GM23248 (cell line): ENCODE measurements at places on chromosomes 11 and 22. TPM values are rescaled to one million over a fixed set of nuclear protein-coding genes. Genes with fewer than 3 reads are reported as not detected.
A peak's percentile ranks its signal among the peaks of the same experiment; 100 is the strongest.

GRCh38 chr11:1776944-1777715 lies 13.4 kb upstream of the CTSD start:
- no peak for DNase-seq
- peaks cover 6% of the 10 kb centered on the region for H3K4me1 ChIP-seq
- H3K27me3 ChIP-seq = no peaks in the 10 kb centered on the region
- no peaks in the 10 kb centered on the region for H3K36me3 ChIP-seq
- H3K4me3 ChIP-seq = no peak overlapping the region
- H3K27ac ChIP-seq = no peak overlapping the region

DNA sequence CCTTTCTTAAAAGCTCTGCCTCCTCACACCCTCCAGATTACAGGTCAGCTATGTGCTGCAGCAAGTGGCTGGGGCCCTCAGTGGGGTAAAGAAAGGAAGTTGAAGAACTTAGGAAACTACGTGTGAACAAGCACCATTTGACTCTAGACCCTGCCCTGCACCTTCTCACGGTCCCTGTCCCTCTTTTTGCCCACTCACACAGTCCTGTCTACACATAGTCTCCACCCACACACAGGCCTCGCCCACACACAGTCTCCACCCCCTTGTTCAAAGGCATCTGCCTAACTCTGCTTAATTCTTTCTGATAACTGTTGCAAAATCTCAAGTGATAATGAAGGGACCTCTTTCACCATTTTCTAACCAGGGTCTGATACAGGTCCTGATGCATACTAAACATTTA lies 59.0 kb downstream of the TMPRSS5 start:
- no peak overlapping the region for H3K4me3 ChIP-seq
- no peaks in the 10 kb centered on the region for H3K36me3 ChIP-seq
- H3K4me1 ChIP-seq = no peaks in the 10 kb centered on the region
- H3K27ac ChIP-seq = no peak overlapping the region

GRCh38 chr11:70739811-70740487 lies 341.6 kb downstream of the CTTN start:
- no peak overlapping the region for H3K4me3 ChIP-seq
- no peak overlapping the region for H3K27ac ChIP-seq
- no peaks in the 10 kb centered on the region for H3K36me3 ChIP-seq
- no peaks in the 10 kb centered on the region for H3K4me1 ChIP-seq
- no peaks in the 10 kb centered on the region for H3K27me3 ChIP-seq

DNA sequence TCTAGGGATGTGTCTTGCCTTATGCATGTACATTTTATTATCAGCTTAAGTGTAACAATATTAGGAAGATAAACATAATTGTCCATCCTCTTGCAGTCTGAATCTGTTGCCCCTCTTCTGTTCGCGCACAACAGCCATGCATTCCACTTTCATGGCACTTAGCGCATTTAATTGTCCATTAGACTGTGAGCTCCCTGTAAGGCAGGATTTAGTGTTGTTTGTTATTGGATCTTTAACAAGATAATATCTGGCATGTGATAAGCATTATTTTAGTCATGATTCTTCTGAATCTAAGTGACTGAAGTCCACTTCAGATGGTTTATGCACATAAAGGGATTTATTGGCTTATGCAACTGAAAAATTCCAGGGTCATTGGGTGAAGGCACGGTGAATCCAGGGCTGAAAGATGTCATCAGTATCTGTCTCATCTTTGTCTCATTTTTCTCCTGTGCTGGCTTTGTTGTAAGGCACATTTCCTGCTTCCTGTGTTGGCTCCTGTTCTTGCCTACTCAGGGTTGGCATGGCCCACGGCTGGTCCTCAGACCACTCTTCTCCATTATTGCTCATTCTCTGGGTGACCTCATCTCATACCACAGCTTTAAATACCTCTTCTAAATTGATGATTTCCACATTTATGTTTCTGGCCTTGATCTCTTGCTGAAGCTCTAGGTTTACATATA lies 37.6 kb downstream of the ATXN10 start:
- peak; percentile 92 for DNase-seq
- no peak overlapping the region for H3K4me3 ChIP-seq

DNA sequence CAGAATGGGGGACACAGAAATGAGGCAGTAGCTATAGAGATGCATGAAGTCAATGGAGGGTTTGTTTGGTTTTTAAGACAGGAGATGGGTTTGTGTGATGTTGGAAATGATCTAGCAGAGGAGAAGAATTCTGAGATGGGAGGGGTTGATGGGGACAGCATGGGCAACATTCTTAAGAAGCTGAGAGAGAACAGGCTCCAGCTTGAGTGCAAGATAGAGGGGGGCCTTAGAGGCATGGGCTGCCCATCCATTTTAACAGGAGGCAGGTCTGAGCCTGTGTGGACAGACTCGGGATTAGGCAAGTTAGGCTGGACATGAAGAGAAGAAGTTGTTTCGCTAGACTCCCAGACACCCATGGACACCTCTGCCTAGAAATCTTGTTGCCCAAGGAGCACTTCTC lies 37.9 kb upstream of the NRIP3 start:
- DNase-seq = no peak
- no peak overlapping the region for H3K4me3 ChIP-seq
- H3K27me3 ChIP-seq = no peaks in the 10 kb centered on the region

- no peak overlapping the region for H3K27ac ChIP-seq
- no peak for DNase-seq
- H3K4me3 ChIP-seq = no peak overlapping the region
- no peaks in the 10 kb centered on the region for H3K27me3 ChIP-seq
Observed at GRCh38 chr11:99683933-99684332, 663.2 kb downstream of the CNTN5 start.

- no peak overlapping the region for H3K4me3 ChIP-seq
- no peak overlapping the region for H3K27ac ChIP-seq
- H3K4me1 ChIP-seq = peaks cover 4% of the 10 kb centered on the region
- no peaks in the 10 kb centered on the region for H3K27me3 ChIP-seq
- no peaks in the 10 kb centered on the region for H3K36me3 ChIP-seq
Observed at GRCh38 chr11:131737357-131737756, 366.9 kb downstream of the NTM start.

Gene NAV2
- 11.9 and 12.0 TPM in 2 replicates for total RNA-seq

DNA sequence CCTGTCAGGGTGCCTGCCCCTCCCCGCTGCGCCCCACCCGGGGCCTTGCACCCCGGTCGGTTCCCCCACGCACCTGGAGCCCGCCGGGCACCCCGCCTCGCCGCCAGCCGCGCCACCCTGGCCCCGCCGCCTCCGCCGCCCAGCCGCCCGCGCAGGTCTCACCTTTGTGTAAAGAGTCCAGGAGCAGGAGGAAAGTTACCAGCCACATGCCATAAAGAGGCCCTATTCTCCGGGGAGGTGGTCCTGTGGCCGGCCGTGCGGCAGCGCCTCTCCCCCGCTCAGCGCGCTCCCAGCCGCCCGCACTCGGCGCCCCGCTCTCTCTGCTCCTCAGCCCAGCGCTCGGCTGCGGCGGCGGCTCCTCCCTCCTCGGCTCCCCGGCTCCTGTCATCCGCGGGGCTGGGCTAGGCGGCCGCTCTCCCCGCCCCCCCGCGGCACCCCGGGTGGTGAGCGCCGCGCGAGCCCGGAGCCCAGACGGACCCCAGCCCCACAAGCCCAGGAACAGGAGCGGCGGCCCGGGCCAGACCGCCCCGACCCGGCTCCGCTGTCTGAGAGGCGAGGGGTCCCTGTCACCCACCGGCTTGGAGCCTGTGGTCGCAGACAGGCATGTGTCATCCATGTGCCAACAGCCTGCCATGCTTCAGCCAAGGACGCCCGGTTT lies at the start of gene DSCAML1:
Gene DSCAML1, minus strand, starts transcription at position 345 of the 658 bp plus-strand sequence. Its CDS starts 137 bp downstream, at position 208.
- no peak within 1 kb of the TSS for H3K27ac ChIP-seq
- H3K27me3 ChIP-seq = peaks cover 60% of the 10 kb centered on the region
- H3K4me3 ChIP-seq = no peak within 1 kb of the TSS
- DNase-seq = peak; percentile 16
- no peaks in the 10 kb centered on the region for H3K36me3 ChIP-seq
- no peaks in the 10 kb centered on the region for H3K4me1 ChIP-seq

DNA sequence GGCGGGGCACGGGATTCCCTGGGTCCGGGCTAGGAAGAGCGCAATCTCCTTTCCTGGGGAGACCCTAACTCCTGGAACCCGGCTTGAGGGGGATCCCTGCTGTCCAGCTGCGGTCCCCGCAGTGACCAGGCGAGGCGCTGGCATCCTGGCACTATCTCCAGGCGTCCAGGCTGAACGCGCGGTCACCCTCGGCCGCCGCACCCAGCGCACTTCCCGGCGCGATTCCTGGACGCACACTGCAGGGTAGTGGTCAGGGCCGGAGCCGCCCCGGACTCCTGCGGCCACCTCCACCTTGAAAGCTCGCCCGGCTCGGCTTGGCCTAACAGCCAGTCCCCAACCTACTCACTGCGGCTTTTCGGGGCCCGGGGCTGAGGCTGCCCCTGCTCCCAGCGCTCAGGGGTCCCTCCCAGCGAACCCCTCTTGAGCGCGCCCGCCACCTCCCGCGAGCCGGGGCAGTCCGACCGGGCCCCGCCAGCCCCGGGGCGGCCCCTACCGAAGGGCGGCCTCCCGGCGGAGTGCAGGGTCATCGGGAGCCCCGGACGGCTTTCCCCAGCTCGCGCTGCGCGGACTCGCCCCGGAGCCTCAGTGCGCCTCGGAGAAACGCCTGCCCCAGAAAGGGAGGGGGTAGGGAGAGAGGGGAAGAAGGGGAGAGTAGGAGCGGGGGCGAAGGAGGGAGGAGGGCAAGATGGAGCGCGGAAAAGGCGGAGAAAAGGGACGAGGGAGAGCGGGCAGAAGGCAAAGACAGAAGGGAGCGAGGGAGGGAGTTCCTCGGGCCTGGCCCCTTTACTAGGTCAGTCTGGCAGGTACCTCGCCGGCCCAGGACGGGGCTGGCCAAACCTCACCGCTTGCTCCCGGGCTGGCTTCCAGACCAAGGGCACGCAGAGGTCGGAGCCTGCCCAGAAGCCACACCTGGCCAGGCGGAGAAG lies 1.0 kb downstream of the POU2AF3 start:
- peak overlapping the region; percentile 68 for H3K4me3 ChIP-seq
- H3K36me3 ChIP-seq = no peaks in the 10 kb centered on the region
- H3K27ac ChIP-seq = no peak overlapping the region
- H3K27me3 ChIP-seq = peaks cover 10% of the 10 kb centered on the region; the same call in 1 of the 2 replicates
- peak; percentile 71 for DNase-seq

Gene KCNE3
- total RNA-seq = 0.11 TPM in 1 of 2 replicates, not detected in the other

- no peaks in the 10 kb centered on the region for H3K27me3 ChIP-seq
- DNase-seq = peak; percentile 12
- H3K4me3 ChIP-seq = no peak overlapping the region
- H3K4me1 ChIP-seq = no peaks in the 10 kb centered on the region
- H3K36me3 ChIP-seq = 0 out of 2 replicates have a peak, but pooled peaks cover 2% of the 10 kb centered on the region
Observed at GRCh38 chr22:40335358-40335757, 10.9 kb upstream of the ADSL start.

Gene PKP3
- total RNA-seq = 1.2 and 4.9 TPM in 2 replicates

DNA sequence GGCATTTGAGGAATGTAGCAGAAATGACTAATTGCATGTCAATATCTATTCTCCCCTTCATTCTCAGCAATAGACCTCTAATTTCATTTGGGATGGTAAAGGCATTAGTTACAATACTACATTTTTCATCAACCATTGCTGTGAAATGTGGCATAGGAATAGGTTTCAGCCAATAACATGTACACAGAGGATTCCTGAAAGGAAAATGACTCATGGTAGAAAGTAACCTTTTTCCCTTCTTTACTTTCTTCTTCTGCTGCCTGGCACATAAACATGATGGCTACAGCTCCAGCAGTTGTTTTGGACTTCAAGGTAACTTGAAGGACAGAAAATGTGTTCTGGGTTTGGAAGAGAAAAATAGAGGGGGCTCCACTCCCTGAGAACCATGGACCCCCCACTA lies 231.8 kb upstream of the CTSC start:
- no peak overlapping the region for H3K4me3 ChIP-seq
- H3K27me3 ChIP-seq = no peaks in the 10 kb centered on the region
- no peaks in the 10 kb centered on the region for H3K4me1 ChIP-seq
- no peak overlapping the region for H3K27ac ChIP-seq
- no peaks in the 10 kb centered on the region for H3K36me3 ChIP-seq

Gene OR5M11
- total RNA-seq = not detected in 2 replicates

Gene TRIM48
- total RNA-seq = not detected in 2 replicates

- H3K27ac ChIP-seq = no peak overlapping the region
- H3K36me3 ChIP-seq = no peaks in the 10 kb centered on the region
- no peak for DNase-seq
- H3K4me3 ChIP-seq = peak overlapping the region; percentile 73
- peaks cover 11% of the 10 kb centered on the region for H3K4me1 ChIP-seq
Observed at GRCh38 chr22:37243402-37244113, 511 bp downstream of the RAC2 start.

DNA sequence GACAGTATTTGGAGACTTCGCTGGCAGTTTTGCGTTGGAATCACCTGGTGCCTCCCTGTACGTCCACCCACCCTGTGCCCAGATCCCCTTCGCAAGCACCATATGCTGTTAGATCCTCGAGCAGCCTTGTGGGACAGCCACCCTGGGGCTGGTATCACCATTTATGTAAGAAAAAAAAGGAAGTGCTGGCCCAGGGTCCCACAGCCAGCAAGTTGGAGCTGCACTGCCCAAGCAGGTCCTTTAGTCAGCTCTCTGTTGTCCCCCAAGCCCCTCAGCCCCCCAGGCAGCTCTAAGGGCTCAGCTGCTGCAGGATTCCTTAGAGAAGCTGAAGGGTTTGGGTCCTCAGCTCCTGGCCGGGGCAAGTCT lies 80.3 kb downstream of the FBLN1 start:
- no peaks in the 10 kb centered on the region for H3K27me3 ChIP-seq
- no peak overlapping the region for H3K27ac ChIP-seq
- H3K4me3 ChIP-seq = no peak overlapping the region
- no peaks in the 10 kb centered on the region for H3K4me1 ChIP-seq
- no peaks in the 10 kb centered on the region for H3K36me3 ChIP-seq

- no peaks in the 10 kb centered on the region for H3K4me1 ChIP-seq
- no peak overlapping the region for H3K27ac ChIP-seq
- H3K27me3 ChIP-seq = no peaks in the 10 kb centered on the region; the same call in 1 of the 2 replicates
- DNase-seq = no peak
- H3K4me3 ChIP-seq = no peak overlapping the region
Observed at GRCh38 chr22:44279069-44279360, 33.7 kb downstream of the SHISAL1 start.

GRCh38 chr11:37544491-37544890 lies 946.5 kb upstream of the RAG2 start:
- no peak for DNase-seq
- no peaks in the 10 kb centered on the region for H3K27me3 ChIP-seq
- H3K4me1 ChIP-seq = no peaks in the 10 kb centered on the region
- H3K36me3 ChIP-seq = no peaks in the 10 kb centered on the region

Gene CSNK2A3
- total RNA-seq = 2.5 and 3.3 TPM in 2 replicates

- peaks cover 24% of the 10 kb centered on the region for H3K4me1 ChIP-seq
- peak; percentile 98 for DNase-seq
- H3K36me3 ChIP-seq = no peaks in the 10 kb centered on the region
- peak overlapping the region; percentile 80 for H3K27ac ChIP-seq
- no peaks in the 10 kb centered on the region for H3K27me3 ChIP-seq
- peak overlapping the region; percentile 1; the same call in 1 of the 2 replicates for H3K4me3 ChIP-seq
Observed at GRCh38 chr22:33803371-33804282, 116.6 kb downstream of the LARGE1 start.

Gene OR5J2
- not detected in 2 replicates for total RNA-seq

Gene PLEKHA7
- total RNA-seq = 0.43 TPM in 1 of 2 replicates, not detected in the other

Gene PHOX2A
- not detected in 2 replicates for total RNA-seq

Gene DERL3
- total RNA-seq = 1.2 and 2.3 TPM in 2 replicates

- no peak overlapping the region for H3K4me3 ChIP-seq
- no peak for DNase-seq
Observed at GRCh38 chr11:62788991-62789390, 1.8 kb downstream of the TMEM179B start.

- no peaks in the 10 kb centered on the region for H3K4me1 ChIP-seq
- no peak for DNase-seq
- H3K27me3 ChIP-seq = peaks cover 42% of the 10 kb centered on the region
- H3K36me3 ChIP-seq = no peaks in the 10 kb centered on the region
- H3K4me3 ChIP-seq = no peak overlapping the region
- H3K27ac ChIP-seq = no peak overlapping the region
Observed at GRCh38 chr11:44645827-44646226, 80.4 kb downstream of the CD82 start.
